Stimulated activated CD8-positive, alpha-beta memory T cell treated with anti-CD3 and anti-CD28 coated beads, Interleukin-7, amount 100 ng/mL, for 4 hours (primary cell): ENCODE measurements at places on chromosomes 7 and 10.

- DNase-seq: peak; percentile 5
Measured at GRCh38 chr10:98041352-98042043, 11.1 kb upstream of the CRTAC1 start.

- DNase-seq: no peak
Measured at GRCh38 chr7:151345576-151346469, 4.2 kb downstream of the NUB1 start.

DNA sequence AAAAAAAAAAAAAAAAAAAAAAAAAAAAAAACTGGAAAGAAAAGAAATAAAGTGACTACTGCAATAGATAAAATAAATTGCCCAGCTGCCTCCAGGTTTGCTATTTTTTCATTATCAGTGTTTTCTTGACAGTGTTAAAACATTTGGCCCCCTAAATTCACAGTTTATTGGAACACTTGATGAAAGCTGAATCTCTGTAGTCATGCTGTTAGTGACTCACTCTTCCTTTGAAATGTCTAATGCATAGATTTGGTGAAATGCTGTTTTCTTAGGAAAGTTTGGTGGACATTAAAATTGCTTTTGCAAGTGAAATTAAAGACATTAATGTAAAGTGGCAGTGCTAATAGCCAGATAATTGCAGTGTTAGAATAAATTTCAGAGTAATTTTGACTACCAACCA lies 785.2 kb downstream of the NRG3 start:
- DNase-seq: no peak

DNA sequence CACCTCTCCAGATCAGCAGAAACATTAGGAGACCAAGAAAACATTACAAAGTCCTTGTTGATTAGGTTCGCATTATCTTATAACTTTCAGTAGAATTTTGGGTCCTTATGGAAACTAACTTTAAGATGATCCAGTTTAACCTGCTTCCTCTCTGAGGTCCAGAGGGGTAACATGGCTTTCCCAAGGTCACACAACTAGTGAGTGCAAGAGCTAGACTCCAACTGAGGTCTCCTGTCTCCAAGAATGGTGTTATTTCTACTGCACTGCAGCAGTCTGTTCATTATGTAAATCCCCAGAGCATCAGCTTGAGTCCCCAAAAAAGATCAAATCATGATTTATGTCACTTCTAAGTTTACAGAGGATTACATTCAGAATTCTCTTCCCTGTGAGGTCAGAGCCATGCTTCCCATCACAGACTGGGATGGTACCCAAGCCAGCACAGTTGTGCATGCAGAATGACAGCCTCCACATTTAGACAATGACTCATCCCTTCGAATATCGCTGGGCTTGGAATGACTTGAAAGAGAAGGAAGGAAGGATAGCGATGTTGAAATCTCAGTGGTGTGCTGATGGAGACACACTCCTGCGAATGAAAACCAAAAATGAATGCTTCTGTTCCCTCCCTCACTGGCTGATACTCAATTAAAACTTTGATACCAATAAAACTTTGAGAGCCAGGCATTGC lies 163.1 kb upstream of the PLXNA4 start:
- no peak for DNase-seq

DNA sequence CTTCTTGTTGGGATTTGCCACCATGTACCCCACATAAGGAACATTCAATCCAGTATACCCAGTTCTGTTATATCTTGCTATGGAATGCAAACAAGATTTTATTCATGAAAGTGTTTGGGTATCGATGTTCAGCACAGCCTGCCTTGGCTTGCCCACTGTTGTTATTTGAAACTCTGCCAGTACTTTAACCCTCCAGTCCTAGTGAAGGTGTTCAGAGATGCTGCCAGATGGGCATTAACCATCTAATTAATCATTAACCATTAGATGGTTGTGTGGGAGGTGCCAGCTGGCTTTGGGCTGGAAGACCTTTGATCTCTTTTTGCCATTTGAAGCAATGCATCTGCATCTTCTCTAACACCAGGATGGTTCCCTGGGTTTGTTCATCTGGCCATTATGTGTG lies 363.0 kb downstream of the SH2D4B start:
- no peak for DNase-seq

DNA sequence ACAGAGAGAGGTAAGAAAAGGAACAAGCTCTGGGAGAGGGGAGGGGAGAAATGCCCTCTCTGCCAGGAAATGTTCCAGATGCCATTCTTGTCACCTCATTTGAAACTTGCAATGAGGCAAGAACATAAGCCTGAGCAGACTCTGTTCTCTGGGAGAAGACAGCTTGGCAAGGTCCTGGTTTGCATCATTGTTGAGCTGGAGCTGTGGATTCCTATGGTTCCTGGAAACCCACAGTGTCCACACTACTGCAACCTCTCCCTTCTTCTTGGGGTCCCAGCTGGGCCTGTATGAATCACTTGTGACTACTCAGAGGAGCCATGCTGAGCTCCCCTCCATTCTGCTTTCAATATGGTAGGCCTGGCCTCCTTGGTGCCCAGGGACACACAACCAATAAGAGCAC lies 60.8 kb upstream of the HECTD2 start:
- DNase-seq: no peak

DNA sequence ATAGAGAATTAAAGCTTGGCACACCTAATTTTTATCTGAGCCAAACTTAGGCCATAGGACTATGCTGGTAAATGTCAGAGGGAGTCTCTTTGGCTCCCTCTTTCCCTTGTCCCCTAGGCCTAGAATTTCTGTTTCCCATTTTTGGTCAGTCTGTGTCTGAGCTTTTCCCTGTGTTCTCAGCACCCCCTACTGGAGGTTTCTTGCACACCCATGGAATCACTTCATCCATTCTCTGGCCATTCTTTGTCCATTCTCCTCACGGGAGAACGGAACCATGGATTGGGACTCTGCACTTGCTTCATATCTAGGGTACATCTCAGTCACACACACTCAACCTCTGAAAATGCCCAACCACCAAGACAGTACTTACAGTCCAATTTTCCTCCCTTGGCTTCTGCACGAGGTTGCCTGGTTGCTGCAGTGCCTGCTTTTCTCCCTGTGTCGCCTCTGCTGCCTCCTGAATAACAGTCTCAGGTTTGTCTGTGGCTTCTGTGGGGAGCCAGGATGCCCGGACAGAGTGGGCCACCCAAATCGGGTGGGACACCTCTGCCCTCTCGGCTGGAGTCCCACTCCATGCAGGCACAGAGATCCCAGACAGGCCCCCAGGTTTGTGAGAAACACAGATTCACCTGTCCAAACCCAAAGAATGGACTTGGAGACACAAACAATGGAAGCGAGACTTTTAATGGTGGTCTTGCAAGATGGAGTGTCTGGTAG lies 35.1 kb upstream of the DNAH11 start:
- peak; percentile 12 for DNase-seq

DNA sequence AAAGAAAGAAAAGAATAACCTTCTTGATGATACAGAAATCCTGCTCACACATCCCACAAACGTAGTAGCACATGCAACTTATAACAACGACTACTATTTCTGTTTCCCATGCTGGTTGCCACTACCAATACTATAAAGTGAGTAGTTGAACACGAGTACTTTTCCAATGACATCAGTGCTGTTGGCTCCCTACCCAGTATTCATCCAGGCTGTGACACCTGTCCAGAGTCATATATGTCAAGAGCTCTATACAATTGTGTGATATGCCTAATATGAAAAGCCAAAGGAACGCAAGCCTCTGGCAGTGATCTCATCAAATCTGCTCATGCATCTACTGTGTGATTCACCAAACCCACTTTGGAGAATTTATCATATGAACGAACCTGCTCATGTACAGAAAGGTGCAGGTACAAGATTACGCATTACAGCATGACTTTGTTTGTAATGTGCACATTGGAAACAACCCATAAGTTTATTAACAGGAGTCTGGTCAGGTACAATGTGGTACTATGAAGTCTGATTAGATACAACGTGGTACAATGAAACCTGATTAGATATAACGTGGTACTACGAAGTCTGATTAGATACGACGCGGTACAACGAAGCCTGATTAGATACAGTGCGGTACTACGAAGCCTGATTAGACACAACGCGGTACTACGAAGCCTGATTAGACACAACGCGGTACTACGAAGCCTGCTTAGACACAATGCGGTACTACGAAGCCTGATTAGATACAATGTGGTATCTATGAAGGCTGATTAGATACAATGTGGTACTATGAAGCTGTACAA lies 5.8 kb upstream of the ITIH5 start:
- no peak for DNase-seq

DNA sequence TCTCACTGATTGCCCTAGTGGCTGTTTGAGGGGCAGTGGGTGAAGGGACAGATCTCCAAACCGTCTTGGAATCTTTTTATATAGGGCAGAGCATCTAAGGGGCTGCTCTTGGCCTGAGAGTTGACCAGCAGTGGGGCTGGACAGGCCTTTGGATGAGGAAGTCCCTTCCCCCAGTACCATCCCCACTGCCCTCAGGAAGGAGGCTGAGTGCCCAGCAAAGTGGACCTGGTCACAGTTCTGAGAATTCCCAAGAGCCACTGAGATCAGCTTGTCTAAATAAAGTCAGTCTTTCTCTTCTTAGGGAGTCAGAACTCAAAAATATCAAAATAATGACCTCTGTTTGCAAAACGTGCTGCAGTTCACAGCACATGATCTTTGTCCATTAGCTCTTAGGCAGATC lies 5.6 kb downstream of the GDF10 start:
- DNase-seq: no peak

GRCh38 chr7:43591558-43592180 lies 8.8 kb downstream of the STK17A start:
- DNase-seq: no peak

DNA sequence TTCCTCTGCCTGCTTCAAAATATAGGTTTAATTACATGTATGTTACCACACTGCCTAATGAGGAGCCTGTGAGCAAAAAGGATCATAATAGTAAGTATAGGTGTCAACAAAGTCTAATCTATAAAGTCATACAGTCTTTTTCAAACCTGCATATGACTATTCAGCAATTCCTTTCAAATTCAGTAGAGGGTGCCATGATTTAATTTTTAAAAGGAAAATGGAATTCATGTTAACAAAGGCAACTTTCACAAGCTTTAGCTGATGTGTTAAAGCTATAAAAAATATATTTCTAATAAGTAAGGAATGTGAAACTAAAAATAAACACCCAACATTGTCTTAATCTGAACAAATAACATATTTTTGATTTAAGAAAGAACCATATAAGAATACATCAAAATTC lies 52.1 kb downstream of the MPP7 start:
- no peak for DNase-seq

DNA sequence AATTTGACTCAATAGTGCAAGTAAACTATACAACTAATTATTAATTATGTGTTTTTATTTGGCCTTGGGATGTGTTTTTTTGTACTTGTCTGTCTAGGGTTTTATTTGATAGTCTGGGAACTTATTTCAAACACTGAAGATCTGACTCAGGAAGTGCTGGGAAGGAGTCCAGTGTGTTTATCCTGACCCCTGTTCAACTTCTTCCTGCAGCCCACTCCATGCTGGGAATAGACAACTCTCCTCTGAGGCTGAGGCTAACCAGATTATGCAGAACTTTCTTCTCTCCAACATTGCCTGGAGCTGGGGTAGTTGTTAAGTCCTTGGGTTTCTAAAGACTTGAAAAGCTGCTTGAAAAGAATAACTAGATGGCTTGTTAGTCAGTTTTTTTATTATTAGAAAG lies 6.9 kb downstream of the CISD1 start:
- no peak for DNase-seq

DNA sequence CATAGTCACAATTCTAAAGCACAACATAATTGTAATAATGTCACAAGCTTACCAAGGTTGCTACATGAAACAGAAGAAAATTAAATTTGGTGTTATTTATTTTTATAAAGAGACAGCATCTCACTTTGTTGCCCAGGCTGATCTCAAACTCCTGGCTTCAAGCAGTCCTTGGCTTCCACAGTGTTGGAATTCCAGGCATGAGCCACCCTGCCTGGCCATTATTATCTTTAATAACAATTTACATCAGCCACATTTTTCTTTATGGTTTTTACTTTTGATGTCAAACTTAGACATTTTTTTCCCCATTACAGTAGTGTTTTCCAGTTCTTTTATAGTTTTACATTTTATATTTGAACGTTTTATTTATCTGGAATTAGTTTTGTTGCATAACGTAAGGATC lies 46.7 kb downstream of the BMPR1A start:
- no peak for DNase-seq

- no peak for DNase-seq
Measured at GRCh38 chr7:129807863-129808262, 144.9 kb downstream of the UBE2H start.

GRCh38 chr10:111475720-111476119 lies 398.9 kb downstream of the ADRA2A start:
- no peak for DNase-seq

DNA sequence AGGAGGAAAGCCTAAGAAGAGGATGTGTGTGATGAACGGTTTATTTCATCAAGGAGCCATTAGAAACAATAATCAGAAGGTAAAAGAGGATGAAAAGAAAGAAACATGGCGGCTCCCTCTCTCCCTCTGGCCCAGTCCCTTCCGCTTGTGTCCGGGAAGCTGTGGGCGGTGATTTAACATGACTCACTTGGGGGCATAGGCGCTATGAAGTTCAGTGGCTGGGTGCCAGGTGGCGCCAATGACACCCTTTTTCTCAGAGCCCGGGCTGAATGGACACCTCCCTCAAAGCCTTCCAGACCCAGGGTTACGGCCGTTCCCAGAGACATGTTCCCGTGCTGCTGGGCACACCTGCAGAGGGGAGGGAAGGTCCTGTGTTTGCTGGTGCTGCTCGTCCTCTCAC lies 244.0 kb downstream of the SKAP2 start:
- no peak for DNase-seq

DNA sequence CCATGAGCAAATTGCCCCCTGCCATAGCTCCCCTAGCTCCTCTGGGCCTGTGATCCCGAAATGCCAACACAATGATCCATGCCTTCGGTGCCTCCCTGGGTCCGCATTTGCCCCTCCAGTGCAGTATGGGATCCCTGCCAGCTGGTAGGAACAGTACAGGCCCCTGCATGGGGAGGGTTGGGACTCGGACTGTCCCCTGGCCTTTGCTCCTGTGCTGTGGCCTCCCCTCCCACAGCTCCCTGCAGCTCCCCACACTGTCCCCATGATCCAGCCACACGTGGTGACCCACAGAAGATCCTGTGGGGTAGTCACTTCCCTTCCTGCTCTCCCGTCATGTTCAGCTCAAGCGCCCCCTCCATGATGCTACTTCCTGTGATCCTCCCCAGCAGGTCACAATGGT lies 140.3 kb downstream of the MAPK8 start:
- no peak for DNase-seq

DNA sequence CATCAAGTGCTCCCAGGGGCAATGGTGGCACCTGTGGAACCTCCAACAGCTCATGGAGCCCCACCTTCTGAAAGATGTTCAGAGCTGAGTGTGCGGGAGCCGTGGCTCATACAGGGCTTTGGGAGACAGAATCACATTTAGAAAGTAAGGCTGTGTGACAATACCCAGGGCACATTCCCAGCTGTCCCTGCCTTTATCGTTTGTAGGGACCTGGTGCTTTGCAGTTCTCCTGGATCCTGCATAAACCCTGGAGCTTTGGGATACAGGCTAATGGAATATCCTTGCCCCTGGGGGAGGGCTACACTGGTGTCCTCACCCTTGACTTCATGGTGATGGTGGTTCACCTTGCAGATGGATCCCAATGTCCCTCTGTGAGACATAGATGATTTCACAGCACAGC lies 134.8 kb upstream of the LAMB4 start:
- DNase-seq: no peak

GRCh38 chr7:16428672-16429071 lies 7.3 kb upstream of the CRPPA start:
- DNase-seq: no peak
